Left ventricle myocardium inferior (tissue), 1 donor: ENCODE measurements at places on chromosomes 13 and 19. TPM values are rescaled to one million over a fixed set of nuclear protein-coding genes. Genes with fewer than 3 reads are reported as not detected.

- H3K4me1 ChIP-seq = peaks cover 63% of the 10 kb centered on the region
- peak within 1 kb of the TSS; percentile 95 for H3K4me3 ChIP-seq
- no peaks in the 10 kb centered on the region for H3K36me3 ChIP-seq
- H3K27ac ChIP-seq = peak within 1 kb of the TSS; percentile 92
- no peaks in the 10 kb centered on the region for H3K27me3 ChIP-seq
- peak; percentile 93 for DNase-seq
Observed at GRCh38 chr19:19404879-19405860, at the start of gene GATAD2A. Gene GATAD2A, plus strand, starts transcription at chr19:19405675. Its CDS starts 59,671 bp downstream, at chr19:19465346.

MARK4 gene
- total RNA-seq = 26.5 TPM

GRCh38 chr19:38742906-38743305, 1.4 kb downstream of the CAPN12 start:
- no peaks in the 10 kb centered on the region for H3K36me3 ChIP-seq
- H3K27ac ChIP-seq = no peak overlapping the region
- no peaks in the 10 kb centered on the region for H3K27me3 ChIP-seq
- H3K4me1 ChIP-seq = no peaks in the 10 kb centered on the region
- no peak for DNase-seq
- no peak overlapping the region for H3K4me3 ChIP-seq

AKT1S1 gene
- total RNA-seq = 36.0 TPM

DNA sequence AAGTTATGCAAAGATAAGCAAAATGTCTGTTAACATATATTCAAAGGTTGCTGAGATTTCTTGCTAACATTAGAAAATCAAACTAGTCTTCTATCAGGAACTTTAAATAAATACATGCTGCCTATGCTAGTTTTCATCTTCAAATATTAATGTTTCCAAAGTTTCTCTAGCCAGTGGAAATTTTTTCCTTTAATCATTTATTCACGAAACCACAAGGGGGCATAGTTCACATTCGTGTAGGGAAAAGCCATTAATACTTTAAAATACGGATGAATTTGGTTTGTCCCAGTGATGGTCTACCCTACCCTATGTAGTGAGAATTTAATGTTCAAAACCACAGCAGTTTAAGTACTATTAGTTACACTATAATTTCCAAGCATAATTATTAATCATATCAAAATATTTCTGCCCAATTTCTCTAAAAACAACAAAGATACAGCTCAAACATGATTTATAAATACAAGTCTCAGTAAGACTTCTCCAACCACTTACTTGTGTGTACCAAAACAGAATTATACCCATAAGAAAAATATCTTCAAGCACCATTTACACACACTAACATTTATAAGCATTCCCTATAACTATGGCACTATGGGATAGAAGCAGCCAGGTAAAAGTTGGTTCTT, 16.2 kb downstream of the NUFIP1 start:
- H3K4me3 ChIP-seq = no peak overlapping the region
- no peaks in the 10 kb centered on the region for H3K27me3 ChIP-seq
- no peak for DNase-seq
- H3K27ac ChIP-seq = no peak overlapping the region
- peaks cover 28% of the 10 kb centered on the region for H3K4me1 ChIP-seq

RFC3 gene
- 4.2 TPM for total RNA-seq

S1PR5 gene
- total RNA-seq = 0.11 TPM

SIAH3 gene
- not detected for total RNA-seq

KANK3 gene
- total RNA-seq = 19.9 TPM
